Adrenal gland (tissue), 19 donors: ENCODE measurements at places on chromosomes 5 and 9. TPM values are rescaled to one million over a fixed set of nuclear protein-coding genes. Genes with fewer than 3 reads are reported as not detected.

DNA sequence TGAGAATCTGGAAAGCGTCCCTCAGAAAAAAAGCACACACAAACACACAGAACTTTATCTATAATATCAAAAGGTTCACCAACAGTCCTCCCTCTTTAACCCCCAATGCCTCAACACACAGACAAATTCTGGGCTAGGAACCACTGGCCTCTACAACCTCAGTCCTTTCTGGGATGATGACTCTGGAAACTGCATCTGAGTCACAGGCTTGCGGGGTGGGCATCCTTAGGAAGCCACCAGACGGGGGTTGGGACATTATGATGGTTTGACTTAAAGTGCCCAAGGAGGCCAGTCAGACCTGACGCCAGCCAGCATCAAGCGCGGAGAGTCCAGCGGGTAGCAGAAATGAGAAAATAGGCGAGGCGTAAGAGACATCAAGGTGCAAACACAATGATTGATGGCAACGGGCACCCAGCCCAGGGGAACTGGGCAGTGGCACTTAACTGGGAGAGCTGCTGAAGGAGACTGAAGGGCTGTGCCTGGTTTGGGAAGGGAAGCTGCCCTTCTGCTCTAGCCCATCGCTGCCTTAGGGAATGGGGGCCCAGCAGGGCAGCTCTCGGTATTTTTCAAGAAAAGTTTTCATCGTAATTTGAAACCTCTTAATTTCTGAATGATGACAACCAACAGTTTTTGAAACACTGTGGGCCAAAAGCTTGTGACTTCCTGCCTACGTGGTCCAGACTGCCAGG is 20.7 kb downstream of the SPRY4 start:
- no peak for DNase-seq

DNA sequence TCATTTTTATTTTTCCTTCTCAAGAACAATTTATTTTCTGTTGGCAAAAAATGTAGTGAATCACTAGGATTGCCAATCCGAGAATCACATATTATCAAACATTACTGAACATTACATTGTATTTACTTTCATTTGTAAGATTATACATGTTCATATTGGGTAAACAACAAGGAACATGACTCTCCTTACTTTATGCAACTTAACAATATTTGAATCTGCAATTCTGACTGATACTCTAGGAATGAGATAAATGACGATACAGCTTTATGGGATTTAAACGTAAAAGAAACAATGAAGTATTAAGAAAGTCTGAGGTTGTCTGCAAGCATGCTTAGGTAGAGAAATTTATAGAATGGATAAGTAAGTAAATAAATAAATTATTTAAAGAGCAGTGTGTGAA is 2302.9 kb downstream of the MAT2B start:
- DNase-seq = no peak

GRCh38 chr5:31193116-31193515 is 370 bp upstream of the CDH6 start:
- DNase-seq = no peak

- DNase-seq = no peak
These were observed 7.6 kb upstream of the CCDC152 start for GRCh38 chr5:42749020-42749419.

GRCh38 chr5:138843316-138844124 is 31.6 kb downstream of the LRRTM2 start:
- no peak for DNase-seq

- DNase-seq = peak; percentile 28
These were observed 6.8 kb upstream of the CEP120 start for GRCh38 chr5:123429993-123430392.

- peak; percentile 24 for DNase-seq
These were observed 53.5 kb downstream of the PPP2R2B start for GRCh38 chr5:146825033-146825432.

GRCh38 chr5:57938174-57938557 is 455.6 kb upstream of the ACTBL2 start:
- DNase-seq = no peak

DNA sequence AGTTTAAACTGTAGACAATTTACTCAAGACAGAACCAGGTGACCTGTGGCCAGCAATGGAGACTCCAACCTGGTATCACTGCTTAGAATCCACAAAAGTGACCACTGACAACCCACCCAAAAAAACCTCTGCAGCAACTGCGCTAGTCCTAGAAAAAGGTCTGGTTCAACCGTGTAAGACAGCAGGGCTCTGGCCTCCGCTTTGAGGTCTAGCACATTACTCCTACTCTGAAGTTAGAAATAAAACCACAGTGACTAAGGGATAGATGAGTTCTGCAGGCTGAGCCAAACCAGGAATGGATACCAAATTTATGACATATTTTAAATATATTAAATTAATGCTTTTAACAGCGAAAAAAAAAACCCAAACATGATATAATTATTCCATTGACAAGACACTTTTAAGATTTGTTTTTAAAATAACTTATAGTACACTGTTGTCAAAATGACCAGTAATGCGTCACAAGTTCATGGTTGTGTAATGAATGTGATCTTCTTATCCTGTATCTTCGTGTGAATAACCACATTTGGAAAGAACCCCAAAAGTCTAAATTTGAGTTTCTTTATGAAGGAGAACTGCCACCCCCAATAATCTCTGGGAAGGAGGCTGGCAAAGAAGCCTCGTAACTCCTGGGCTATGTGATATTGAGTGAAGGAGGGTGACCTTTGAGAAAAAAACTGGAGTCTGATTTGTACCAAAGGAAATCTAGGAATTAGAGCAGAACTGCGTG is 101.9 kb upstream of the SLC44A1 start:
- DNase-seq = no peak

GRCh38 chr5:89694026-89694550 is 715.5 kb downstream of the CETN3 start:
- no peak for DNase-seq

- no peak for DNase-seq
These were observed 88.0 kb downstream of the ANKRD55 start for GRCh38 chr5:56145106-56145505.

DNA sequence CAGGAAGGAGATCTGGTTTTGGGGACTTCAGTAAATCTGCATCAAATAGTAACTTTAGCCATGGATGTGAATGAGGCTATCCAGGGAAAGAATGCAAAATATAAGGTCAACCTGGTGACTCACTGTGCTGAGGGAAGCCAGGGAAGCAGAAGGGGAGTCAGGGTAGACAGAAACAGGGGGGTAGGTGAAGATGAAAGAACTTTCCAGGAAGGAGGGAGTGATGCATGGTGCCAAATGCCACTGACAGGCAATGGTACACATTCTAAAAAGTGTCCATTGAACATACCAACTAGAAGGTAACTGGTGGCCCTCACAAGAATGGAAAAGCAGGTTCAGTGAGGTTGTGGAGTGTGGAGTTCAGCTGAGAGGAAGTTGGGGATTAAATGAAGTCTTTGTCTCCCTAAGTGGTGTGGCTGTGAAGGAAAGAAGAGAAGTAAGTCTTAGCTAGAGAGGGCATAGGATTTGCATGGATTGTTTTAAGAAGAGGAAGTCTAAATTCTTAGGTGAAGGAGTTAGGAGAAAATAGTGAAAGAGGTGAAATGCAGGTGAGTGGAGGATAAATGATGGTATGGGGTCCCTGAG is 35.5 kb downstream of the PALM2AKAP2 start:
- no peak for DNase-seq

DNA sequence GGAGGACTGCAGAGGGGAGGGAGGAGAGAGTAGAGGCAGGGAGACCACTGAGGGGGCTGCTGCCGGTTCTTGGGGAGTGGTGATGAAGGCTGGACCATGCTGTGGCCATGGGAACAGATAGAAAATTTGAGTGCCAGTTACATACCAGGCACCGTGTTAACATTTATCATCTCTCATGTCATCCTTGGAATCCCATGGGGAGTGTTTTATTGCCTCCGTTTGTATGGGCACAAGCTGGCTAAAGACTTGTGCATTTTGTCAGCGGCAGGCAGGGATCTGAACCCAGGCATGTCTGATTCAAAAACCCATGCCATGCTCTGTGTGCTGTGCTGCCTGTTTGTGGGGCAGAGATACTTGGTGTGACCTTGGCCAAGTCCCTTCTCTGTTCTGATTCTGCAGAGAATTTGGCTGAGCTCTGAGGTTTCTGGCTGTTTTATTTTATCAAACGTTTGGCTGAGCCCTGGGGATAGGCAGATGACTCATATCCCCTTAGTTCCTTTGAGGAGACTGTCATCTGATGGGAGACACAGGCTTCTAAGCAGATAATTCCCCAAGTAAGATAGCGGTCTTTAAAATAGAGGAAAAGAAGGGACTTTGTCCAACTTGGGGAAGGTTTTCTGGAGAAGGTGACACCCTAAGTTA is 22.2 kb downstream of the COL27A1 start:
- peak; percentile 44 for DNase-seq

DNA sequence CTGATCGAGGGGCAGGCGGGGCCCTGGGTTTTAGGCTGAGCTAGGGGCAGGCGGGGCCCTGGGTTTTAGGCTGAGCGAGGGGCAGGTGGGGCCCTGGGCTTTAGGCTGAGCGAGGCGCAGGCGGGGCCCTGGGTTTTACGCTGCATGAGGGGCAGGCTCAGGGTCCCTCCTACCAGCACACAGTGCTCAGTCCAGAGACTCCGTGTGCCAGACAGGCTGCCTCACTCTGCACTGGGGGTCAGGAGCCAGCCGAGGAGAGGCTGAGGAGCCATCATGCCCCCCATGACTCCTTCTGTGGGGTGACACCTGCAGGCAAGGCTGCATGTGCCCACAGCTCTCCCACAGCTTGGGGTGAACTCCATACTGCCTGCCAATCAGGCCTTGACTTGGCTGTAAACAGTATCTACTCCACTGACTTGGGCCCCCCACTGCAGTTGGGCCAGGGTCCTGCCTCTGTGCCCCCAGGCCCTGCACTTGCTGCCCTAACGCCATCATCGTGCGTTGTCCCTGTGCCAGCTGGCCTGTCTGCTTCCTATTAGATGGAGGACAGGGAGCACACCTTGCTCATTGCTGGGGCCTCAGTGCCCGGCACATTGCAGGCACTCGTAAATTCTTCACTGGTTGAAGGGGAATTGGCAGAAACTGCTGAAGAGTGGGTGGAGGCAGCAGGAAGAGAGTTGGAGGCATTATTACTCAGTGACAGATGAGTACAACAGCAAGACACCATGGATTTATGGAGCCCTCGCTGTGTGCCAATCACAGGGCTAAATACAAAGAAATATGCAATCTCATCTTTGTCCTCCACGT is 78.6 kb downstream of the AMBP start:
- no peak for DNase-seq

DNA sequence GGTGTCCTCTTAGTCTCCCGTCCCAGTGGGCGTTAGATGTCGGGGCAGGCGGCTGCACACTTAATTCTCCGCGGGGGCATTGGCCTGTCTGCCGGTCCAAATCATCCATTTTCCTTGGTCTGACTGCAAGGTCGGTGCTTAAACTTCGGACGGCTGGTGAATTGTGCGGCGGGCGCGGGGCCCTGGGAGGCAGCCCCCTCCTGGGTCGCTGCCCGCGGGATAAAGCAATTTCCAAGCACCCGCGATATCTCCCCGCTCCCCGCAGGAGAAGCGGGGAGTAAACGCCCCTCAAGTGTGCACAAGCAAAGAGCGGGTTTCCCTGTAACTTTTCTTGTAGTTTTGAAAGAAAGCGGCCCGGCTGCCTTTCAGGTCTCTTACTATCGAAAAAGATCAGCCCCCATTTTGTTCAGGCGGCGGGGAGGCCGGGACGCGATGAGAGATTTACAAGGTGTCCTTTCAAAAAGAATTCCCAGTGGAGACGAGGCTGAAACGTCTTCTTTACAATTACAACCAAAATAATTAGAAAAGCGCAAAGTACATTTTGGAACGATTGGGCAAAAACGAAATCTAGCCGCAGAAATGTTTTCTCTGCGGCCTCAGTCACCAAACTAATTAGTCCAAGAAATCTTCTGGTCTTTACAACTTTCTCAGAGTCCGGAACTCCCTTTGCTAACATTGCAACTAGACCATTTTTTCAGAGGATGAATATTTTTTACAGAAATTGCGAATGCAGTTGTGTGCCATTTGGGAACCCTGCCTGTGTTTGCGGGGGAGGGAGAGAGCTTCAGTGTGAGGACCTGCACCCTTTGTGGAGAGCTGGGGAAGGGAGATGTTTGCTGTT is 1.8 kb downstream of the IRX1 start:
- DNase-seq = no peak

The C8G gene
- polyA plus RNA-seq = 3.3 TPM

The PCDHGA6 gene
- 1.4 TPM for polyA plus RNA-seq

The MTREX gene
- polyA plus RNA-seq = 27.0 TPM

The INVS gene
- 7.7 TPM for polyA plus RNA-seq

The WNT8A gene
- polyA plus RNA-seq = not detected

The KIF12 gene
- not detected for polyA plus RNA-seq

The C5orf52 gene
- polyA plus RNA-seq = not detected

The LCN6 gene
- polyA plus RNA-seq = 20.8 TPM

The QRFP gene
- polyA plus RNA-seq = not detected

The FOXD4 gene
- 1.4 TPM for polyA plus RNA-seq
